ENCODE measurements at places on chromosomes 1 and 21.

DNA sequence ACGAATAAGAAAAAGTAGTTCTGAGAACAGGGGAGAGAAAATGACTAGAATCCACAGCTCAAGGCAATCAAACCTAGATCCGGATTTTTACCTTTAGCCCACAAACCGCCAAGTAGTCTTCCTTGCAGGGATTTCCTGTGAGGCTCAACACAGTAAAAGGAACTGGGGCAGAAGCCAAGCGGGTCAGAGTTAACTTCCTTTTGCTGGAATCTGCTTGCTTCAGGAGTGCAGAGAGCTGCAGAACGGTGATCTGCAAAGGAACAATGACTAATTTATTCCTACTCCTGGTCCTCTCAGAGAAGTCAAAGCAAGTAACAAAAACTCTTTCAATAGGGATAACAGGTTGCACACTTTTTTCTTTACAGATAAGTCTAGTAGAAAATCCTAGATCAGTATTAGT, 53.4 kb downstream of the UBR4 start:
- peak; percentile 7 for DNase-seq

DNA sequence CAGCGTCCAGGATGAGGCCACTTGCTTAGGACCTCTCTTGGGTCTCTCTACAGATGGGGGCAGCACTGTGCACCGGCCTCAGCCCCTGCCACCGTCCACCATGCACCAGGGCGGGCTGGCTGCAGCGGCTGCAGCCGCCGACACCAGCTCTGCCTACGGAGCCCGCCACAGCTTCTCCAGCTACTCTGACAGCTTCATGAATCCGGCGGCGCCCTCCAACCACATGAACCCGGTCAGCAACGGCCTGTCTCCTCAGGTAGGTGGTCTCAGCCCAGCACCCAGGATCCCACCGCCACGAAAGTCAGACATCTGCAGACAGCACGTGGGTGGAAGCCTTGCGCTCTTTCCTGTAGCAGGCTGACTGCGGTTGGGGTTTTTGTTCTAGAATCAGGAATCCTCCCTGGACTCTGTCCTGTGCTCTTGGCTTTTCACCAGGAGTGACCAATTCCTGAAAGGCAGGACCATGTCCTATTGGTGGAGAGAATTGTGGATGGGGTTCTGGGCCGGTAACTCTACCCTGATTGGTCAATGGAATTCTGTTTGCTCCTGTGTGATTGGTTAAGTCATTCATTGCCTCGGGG, 72.5 kb downstream of the PAX7 start:
- DNase-seq, result no peak

GRCh38 chr1:46369542-46370213, 24.4 kb upstream of the FAAH start:
- DNase-seq, result no peak

GRCh38 chr1:235943581-235944114, 76.9 kb upstream of the LYST start:
- DNase-seq, result no peak

GRCh38 chr1:245327360-245327759, 172.6 kb downstream of the KIF26B start:
- DNase-seq, result no peak

- no peak for DNase-seq
These were observed 5.3 kb downstream of the KRTAP10-1 start for GRCh38 chr21:44534688-44535087.

GRCh38 chr1:109383087-109383779, 14.5 kb downstream of the SORT1 start:
- DNase-seq, result no peak

GRCh38 chr1:206555473-206555935, 48.2 kb downstream of the RASSF5 start:
- peak; percentile 40 for DNase-seq

- no peak for DNase-seq
These were observed 30.1 kb upstream of the SLC45A3 start for GRCh38 chr1:205710201-205711062.

DNA sequence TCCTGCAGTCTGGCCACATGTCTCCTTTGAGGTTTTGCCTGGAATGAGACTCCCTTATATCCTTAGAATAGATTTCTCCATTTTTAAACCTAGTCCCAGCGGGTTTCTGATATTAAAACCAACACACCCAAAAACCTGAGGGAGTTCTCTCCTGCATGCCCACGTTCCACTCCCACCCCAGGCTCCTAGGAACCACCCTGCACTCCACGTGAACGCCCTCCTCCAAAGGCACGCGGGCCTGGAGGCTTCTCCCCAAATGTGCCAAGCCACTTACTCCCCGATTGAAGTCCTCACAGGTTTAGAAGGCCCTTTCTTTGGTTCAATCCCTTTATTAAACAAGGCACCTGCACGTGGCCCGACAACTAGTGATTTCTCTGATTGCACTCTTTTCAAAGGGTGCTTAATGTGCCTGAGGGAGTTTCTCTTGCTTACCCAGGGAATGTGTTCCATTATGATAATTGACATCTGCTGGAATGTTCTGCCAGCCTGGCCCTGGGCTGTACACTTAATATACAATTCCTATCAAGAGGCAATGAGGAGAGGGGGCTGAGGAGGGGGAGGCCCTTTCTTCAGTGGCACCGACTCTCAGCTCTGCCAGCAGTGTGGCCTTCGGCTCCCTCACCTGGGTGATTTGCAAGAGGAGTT, 104.3 kb upstream of the ADAR start:
- DNase-seq, result no peak

DNA sequence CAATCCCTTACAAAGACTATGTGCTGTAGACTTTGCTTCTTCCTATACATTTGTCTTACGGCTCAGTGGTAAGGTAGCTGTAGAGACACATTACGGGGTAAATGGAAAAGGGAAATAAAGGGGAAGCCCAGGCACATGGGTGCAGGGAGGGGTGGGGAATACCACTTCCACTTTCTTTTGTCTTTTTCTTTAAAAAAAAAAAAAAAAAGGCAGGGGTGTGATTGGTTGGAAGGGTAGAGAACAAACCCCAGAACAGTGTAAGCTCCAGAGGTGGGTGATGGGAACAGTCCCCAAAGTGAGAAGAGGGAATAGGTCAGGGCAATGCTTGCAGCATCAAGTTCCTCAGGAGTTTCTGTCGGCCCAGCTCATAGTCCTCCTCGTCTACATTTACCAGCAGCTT, 3.9 kb downstream of the NIT1 start:
- DNase-seq, result no peak

GRCh38 chr1:204446413-204447111, 34.9 kb upstream of the PPP1R15B start:
- peak; percentile 74 for DNase-seq

DNA sequence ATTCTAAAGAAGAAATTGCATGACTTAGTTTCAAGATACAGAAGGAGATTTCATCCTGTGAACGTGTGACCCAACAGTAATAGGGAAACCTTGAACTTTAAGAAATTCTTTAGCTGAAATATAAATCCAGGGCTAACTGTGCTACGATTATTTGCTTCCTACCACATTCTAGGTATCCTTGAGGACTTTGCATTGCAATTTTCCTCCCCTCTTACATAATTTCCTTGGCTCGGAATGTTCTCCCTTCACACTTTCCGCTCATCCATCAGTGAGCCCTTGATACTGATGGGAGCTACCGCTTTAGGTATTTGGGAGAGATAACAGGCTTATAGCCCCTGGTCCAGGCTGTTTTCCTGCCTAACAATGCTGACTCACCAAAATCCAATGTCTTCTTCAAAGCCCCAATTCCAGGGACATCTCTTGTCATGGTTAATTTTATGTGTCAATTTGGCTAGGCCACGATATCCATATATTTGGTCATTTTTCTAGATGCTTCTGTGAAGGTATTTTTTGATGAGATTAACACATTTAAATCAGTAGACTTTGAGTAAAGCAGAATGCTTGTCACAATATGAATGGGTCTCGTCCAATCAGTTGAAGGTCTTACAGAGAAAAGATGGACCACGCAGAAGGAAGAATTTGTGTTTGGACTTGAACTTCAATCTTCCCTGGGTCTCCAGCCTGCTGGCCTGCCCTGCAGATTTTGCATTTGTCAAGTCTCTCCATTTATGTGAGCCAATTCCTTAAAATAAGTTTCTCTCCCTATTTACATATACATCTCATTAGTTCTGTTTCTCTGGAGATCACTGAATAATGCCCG, 121.2 kb downstream of the PTPN14 start:
- no peak for DNase-seq

DNA sequence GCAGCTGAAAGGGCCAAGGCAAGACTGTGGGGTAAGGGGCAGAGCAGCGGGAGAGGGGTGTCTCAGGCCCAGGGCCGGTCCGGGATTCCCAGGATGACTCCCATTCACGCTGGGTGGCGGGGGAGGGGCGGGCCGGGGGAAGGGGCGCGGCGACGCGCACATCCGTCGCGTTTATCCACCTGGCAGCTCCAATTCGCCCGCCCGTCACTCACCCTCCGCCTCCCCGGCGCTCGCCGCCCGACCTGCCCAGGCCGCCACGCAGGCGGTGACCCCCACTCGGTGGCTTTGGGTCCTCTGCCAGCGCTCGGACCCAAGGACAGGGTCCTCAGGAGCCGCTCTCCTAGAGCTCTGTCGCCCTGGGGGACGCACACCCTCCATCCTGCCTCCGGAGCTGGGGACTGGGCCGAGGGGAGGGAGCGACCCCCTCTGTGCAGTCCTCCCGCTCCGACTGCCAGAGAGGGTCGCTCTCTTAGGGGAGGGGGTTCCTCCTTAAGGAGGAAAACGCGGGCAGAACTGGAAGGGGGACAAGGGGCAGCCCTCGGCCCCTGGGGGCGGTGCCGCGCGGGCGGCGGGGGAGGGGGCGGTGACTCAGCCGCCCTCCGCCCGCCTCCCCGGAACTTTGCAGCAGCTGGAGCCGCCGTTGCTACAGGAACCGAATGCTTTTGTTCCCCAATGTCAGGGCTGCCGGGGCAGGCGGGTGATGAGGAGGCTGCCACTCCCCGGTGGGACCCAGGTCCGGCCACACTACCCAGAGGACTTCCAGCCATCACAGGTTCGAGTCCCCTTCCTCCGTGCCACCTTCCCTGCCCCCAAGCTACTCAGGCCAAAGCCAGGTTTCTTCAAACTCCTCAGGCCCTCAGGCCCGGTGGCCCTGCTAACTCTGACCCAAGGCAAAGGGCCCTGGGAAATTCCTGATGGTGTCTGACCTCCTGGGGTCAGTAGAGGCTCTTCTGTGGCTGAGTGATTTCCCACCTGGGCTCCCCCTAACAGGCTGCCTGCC, 3.4 kb downstream of the ADGRB2 start:
- no peak for DNase-seq

- no peak for DNase-seq
These were observed 45.4 kb upstream of the FOXO6 start for GRCh38 chr1:41315871-41316270.

DNA sequence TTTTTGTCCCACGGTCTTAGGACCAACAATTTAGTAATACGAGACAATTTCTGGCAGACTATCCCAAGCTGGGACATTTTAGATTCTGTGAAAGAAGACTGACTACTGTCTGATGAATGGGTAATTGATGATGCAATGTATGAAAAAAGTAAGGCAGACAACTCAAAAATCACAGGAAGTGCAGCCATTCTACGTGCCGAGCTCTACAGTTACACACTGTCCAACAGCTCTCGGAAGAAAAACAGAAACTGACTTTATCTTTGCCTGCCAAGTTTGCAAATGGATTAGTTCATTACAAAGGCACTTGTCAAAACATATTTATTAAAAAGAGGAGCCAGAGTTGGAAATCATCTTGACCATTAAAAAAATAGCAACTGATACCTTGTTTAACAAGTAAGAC, 31.3 kb downstream of the ZBTB8B start:
- no peak for DNase-seq

GRCh38 chr1:245566952-245567351, 412.2 kb downstream of the KIF26B start:
- DNase-seq, result no peak

DNA sequence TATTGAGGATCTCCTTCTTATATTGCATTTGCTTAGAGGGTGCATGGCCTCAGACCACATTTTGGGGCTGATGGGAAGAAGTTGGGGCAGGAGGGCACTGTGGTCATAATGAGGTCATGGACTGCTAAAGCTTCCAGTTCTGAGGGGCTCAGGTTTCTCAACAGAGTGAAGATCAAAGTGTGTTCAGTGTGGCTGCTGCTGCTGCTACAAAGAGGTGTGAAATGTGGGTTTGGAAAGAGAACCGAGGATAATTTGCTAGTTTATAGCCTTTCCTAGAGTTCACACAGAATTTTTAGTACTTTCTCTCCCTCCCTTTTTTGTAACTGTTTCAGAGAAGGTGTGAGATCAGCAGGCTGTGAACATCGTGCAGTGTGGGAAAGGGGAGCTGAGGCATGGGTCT, 73.3 kb downstream of the CACNA1E start:
- no peak for DNase-seq

DNA sequence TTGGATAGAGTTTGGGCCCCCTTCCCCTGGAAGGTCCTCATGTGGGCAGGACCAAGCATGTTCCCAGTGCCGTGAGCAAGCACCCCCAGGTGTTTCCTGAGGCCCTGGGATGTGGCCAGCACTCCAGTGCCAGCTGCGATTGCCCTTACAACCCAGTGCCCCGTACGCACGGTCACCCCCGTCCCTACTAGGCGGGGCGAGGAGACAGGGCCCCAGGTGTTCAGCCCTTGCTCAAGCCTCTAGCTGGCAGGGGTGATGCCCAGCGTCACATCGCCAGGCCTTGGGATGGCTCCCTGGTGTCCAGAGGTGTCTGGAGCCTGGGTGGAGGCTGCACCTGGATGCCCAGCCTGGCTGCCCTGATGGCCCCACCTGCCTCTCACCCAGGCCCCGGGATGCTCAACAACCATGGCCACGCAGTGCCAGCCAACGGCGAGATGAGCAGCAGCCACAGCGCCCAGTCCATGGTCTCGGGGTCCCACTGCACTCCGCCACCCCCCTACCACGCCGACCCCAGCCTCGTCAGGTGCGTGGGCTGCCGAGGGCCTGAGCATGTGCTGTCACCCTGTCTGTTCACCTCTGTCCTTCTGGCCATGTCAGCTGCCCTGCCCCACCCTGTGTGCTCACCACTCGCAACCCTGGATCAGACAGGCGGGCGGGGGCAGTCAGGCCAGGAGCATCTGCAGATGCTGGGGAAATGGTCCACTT, 21.6 kb upstream of the CCDC27 start:
- no peak for DNase-seq

DNA sequence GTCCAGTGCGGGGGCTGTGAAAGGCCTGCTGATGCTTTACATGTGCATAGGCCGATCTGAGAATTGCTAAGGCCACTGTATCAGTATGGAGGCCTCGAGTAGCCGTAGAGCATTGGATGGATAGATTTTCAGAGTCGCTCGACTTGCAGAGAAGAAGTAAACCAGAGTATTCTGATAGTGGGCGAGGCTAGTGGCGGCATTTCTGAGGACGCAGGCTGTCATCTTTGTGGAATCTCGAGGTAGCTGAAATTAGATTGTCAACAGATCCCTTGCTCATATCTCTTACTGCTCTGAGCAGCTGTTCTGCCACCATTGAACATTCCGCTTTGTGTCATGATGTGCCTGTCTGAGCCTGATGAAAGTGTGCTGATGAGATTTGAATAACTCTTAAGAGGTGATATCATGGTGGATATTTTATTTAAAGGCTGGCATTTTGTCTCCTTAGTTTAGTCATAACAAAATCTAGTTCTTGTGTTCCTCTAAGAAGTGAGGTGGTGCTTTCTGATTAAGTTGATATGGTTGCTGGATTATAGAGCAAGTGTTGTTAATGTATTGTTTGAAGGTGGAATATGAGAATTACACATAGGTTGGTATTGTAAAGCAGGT, 1.5 kb downstream of the KIF1B start:
- no peak for DNase-seq

- no peak for DNase-seq
These were observed 30.2 kb downstream of the RRAGC start for GRCh38 chr1:38829368-38829767.
